ENCODE measurements at places on chromosomes 12 and 14. TPM values are rescaled to one million over a fixed set of nuclear protein-coding genes. Genes with fewer than 3 reads are reported as not detected.
A peak's percentile ranks its signal among the peaks of the same experiment; 100 is the strongest.

DNA sequence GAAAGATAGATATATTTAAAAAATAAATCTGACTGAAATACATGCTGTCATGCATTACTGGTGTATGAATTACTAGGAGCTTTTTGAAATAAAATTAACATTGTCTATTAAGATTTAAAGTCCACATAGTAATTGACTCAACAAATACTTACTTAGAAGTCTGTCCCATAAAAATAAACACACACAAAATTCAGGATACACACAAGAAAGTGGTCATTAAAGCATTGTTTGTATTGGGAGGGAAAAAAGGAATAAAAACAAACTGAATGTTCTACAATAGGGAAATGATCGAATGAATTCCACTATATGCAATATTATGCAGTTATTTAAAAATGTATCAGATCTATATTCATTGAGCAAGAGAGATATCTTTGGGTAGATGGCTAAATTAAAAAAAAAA, 118.9 kb downstream of the SLC38A1 start:
- no peak for DNase-seq
- H3K27me3 ChIP-seq: no peaks in the 10 kb centered on the region
- no peaks in the 10 kb centered on the region for H3K36me3 ChIP-seq

DNA sequence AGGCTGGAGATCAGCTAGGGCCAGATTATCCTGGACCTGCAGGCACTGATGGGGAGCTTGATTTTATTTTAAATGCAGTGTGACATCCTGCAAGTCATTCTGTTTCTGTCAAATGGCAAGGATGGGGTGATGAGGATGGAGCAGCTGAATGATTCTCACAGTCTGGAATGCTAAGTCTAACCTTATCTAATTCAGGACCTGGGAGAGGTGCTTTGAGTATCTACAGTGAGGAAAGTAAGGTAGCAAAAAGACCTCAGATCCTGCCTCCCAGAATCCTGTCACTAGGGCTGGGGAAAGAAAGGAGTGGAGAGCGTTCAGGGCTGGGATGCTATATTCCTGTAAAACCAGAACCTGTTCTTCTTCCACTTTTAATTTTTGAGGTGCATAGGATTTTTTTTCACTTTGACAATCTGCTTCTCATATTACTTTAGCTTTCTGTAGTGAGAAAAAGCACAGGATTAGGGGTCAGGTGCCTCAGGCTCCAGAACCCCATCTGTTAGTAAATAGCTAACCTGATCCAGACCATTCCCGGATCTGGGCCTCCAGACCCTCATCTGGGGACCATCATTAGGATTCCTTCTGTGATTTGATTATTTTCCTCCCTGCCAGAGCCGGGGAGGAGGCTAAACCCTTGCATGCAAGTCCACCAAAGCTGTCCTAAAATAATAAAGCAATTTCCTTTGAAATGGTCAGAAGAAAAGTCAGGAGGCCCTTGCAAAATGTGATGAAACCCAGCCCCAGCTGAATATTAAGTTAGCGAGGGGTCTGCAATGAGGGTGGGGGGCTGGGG, 54.7 kb downstream of the ASCL1 start:
- H3K36me3 ChIP-seq: no peaks in the 10 kb centered on the region
- peak overlapping the region; percentile 20 for H3K4me3 ChIP-seq
- peaks cover 8% of the 10 kb centered on the region for H3K4me1 ChIP-seq
- no peak overlapping the region for H3K27ac ChIP-seq
- no peak for DNase-seq

GRCh38 chr14:77099425-77100167, 1.5 kb downstream of the CIPC start:
- no peak for DNase-seq
- no peaks in the 10 kb centered on the region for H3K27me3 ChIP-seq
- peaks cover 40% of the 10 kb centered on the region for H3K4me1 ChIP-seq
- H3K27ac ChIP-seq: peak overlapping the region; percentile 97

DNA sequence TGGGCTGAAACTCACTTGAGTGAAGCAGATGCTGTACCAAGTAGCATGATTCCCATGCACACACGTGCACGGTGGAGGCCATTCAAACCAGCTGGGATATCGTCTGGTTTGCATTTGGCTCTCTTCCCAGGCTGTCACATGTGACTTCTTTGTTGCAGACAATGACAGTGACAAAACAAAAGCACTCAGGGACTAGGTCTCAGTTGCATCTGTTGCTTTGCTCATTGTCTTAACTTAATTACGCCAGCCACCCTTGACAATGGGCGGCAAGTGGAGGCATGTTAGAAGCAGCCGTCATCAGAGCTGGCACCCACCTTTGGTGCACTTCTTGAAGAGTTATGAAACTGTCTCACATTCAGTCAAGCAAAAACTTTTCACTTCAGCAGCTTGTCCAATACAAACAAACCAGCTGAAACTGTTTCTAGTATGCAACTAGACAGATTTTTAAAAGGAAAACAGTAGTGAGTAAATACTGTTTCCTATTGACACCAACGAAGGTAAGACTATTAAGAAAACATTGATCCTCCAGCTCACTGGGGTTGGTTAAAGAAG, 74.3 kb downstream of the IGF1 start:
- H3K27ac ChIP-seq: peak overlapping the region; percentile 18
- no peak overlapping the region for H3K4me3 ChIP-seq
- no peaks in the 10 kb centered on the region for H3K36me3 ChIP-seq
- DNase-seq: no peak

Gene PZP
- 0.12 TPM for total RNA-seq

Gene OR6C6
- not detected for total RNA-seq

Gene KCNC2
- total RNA-seq: 2.5 TPM

Gene LEMD3
- 40.6 TPM for total RNA-seq

Gene PLEKHD1
- total RNA-seq: 0.48 TPM

Gene ACVRL1
- 0.46 TPM for total RNA-seq
